NCI-H345 (cell line): ENCODE measurements at places on chromosomes 3 and 15.

DNA sequence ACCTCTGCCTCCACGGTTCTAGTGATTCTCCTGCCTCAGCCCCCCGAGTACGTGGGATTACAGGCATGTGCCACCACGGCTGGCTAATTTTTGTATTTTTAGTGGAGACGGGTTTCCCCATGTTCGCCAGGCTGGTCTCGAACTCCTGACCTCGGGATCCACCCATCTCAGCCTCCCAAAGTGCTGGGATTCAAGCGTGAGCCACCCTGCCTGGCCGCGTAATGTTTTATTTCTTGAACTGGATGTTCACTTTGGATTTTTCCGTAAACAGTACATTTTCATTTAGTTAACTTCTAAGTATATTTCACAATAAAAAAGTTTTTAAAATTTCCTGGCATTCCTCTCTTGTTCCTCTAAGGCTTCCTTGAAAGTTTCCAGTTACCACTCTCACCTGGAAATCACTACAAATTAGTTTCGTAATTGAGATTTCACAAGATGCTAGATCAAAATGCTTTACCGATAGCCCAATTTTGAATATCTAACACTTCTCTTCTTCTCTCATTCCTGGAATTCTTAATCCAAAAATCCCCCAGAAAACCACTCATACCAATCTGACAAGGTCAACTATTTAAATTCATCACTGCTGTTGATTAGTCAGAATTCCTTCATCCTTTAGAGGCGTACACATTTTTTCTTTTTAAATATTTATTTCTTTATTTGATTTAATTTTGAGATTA lies 44.7 kb upstream of the INO80 start:
- DNase-seq: no peak

GRCh38 chr3:52339612-52340011 lies 23.5 kb downstream of the DNAH1 start:
- DNase-seq: peak; percentile 58

DNA sequence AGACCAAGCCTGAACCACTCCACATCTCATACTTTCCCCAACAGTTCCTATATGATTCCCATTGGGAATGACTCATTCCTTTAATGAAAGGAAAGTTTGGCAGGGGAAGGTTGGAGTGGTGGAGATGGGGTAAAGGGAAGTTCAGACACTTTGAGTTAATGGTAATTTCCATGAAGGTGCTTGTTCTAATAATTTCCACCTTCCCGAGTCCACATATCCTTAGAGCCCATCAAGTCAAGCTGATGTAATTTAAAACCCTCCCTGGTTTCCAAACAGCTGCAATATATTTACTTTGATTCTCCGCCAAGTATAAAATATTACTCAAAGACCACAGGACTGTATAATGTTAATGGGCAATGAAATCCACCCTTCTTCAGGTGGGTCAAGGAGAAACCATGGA lies 95.0 kb upstream of the GALNT15 start:
- no peak for DNase-seq

DNA sequence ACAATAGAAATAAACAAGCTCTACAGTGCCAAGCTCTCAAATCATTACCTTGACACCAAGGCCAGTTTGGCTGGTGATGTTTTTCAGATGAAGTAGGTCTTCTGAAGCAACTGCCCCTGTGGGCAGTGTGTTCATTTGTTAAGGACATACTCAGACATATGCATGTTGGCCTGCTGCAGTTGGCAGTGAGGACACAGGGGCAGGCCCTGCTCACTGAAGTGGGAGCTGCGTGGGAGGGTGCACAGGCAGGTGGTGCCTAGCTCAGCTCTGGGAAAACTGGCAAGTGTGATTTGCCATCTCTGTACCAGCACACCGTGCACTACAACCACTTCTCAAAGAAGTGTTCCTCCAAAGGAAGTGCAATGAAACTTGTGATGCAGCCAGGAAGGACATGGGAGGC lies 28.5 kb upstream of the SNRK start:
- no peak for DNase-seq

GRCh38 chr3:139472380-139473010 lies 3.8 kb downstream of the RBP2 start:
- DNase-seq: no peak

DNA sequence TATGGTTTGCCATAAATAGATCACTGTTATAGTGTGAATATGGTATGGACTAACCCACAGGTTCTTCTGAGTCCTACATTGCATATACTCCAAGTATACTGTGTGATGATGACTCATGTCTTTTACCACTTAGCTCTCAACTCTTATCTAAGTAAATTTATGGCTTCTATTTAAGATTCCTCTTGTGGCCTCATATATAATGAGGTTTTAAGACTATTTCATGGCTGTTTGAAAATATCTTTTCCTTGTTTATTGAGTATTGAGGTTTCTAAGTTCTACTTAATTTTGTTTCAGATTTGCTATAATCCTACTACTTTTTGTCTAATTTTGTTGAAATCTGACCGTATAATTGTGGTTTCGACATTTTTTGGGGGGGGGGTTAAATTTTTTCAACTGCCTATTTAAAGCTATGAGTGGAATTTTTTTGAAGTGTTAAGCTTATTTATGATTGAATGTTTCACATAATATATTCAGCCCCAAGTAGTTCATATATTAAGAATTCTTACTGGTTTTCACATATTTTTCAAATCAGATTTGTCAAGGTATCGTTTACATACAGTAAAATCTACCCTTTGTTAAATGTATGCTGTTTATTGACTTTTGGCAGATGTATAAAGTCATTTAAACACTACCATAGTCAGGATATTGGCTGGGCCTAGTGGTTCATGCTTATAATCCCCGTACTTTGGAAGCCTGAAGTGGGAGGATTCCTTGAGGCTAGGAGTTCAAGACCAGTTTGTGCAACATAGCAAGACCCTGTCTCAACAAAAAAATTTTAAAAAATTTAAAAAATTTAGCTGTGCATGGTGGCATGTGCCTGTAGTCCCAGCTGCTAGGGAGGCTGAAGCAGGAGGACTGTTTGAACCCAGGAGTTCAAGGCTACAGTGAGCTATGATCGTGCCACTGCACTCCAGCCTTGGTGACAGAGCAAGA lies 11.7 kb downstream of the SLC25A36 start:
- DNase-seq: no peak

GRCh38 chr3:183734750-183735494 lies 37.3 kb downstream of the YEATS2 start:
- DNase-seq: no peak

GRCh38 chr3:72738752-72739530 lies 109.3 kb downstream of the SHQ1 start:
- peak; percentile 69 for DNase-seq

- no peak for DNase-seq
Observed at GRCh38 chr15:94606286-94606685, 374.9 kb downstream of the MCTP2 start.

- DNase-seq: no peak
Observed at GRCh38 chr3:161838021-161838420, 341.4 kb downstream of the OTOL1 start.

- DNase-seq: no peak
Observed at GRCh38 chr3:140007081-140007480, 72.1 kb downstream of the CLSTN2 start.

DNA sequence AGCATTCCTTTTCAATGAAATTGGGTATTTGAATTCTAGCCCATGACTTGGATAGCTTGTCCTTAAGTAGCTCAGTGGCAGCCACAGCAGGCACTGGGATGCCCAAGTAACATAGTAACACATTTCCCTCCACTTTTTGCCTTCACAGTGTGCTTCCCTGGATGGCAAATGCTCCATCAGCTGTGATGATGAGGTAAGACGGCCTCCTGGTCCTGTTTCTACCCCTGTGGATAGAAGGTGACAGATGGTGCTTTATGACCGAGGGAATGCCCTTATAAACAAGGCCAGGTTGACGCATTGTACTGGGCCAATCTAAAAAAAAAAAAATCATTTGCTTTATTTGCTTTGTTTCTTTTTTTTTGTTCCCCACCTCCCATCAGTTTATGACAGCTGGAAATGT lies 41.8 kb upstream of the LRTM1 start:
- no peak for DNase-seq

DNA sequence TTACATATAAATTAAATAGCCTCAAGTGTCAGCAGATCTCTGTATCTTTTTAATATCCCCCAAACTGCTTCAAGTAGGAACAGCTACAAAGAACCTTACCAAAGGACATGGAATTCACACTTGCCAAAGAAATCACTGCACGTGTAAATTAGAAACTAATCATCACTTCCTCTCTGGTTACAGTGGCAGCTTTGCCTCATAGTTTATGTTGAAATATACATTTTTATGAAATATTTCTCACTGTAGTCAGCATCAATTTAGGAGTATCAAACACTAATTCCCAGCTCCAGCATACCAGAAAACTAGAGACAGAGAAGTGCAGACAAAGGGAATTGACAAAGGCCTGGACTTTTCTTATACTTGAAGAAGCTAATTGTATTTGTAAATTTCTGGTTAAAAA lies 260.9 kb downstream of the TIGIT start:
- no peak for DNase-seq

DNA sequence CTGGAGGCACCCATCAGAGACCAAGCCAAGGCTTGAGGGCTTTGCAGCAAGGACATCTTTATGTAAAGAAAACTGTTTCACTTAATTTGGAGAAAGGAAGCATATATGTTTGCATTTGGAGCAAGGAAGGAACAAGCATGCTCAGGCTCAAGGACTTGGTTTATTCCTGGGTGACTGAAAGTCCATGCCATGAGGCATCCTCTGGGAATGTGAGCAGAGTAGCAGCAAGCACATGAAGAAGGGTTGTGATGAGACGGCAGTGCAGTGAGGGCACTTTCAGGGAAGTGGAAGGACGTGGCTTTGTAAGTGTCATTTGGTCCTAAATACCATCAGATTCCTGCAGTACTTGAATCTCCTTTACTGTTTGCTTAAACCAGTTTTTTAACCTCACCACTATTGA lies 26.8 kb downstream of the POLG start:
- DNase-seq: no peak

GRCh38 chr3:177424521-177424920 lies 227.2 kb upstream of the TBL1XR1 start:
- no peak for DNase-seq

- DNase-seq: no peak
Observed at GRCh38 chr3:65712140-65712539, 326.6 kb downstream of the MAGI1 start.

- DNase-seq: no peak
Observed at GRCh38 chr15:74710319-74711094, 14.7 kb upstream of the EDC3 start.

GRCh38 chr3:104885214-104885814 lies 481.4 kb upstream of the ALCAM start:
- no peak for DNase-seq

DNA sequence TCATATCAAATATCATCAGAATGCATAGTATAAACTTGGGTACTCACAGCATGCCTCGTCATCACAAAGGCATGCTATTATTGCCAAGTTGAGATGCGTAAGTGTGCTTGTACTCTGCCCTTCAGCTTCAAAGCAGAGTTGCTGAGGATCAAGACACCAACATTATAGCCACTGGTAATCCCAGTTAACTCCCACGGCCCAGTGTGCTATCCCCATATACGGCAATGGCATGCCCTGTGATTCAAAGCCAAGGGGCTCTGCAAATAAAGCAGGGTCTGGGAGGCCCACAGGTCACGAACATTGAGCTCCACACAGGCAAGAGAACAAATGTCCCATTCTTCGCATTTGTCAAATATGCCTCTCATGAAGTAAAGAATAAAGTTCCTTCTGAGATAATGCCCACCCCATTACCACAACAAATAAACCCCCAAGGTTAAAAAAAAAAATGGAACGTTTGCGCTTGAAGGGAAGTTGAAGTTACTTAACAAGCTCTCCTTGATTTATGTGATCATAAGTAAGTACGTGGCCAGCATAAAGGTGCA lies 298.1 kb upstream of the NECTIN3 start:
- DNase-seq: no peak

GRCh38 chr3:33030246-33030645 lies 66.7 kb downstream of the GLB1 start:
- DNase-seq: no peak

GRCh38 chr15:62749036-62749815 lies 293.3 kb upstream of the TPM1 start:
- no peak for DNase-seq

DNA sequence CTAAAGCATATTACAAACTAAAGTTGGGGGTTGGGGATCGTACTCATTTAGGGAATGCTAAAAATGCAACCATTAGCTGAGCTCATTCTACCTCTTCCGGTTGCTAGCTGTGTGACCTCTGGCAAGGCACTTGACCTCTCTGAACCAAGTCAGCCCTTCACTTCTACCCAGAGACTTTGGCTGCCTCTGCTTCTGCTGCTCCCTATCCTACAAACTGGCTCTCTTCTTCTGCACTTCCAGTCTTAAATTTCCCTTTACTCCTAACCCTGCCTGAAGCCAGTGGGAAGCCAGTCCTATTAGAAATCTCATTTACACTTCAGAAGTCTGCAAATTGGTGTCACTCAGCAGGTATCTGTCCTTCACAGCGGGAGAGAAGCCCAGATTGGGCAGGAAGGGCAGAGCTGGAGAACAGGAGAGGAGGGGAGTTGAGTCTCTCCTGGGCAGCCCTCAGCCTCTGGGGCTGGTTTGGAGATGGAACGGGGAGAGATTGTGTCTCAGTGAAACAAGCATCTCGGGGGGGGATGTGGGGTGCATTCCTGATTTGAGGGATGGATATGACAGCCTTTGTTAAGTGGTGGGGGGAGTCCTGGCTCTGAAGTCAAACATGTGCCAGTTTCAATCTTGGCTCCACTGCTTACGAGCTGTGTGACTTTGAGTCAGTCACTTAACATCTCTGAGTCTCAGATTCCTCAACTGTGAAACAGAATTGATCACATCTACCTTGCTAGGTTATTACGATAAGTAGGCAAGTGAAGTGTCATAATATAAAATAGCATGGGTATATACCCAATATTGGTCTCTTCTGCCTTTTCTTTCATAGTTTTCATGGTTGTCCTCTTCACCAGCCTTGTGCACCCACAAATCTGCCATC lies 7.8 kb upstream of the AEN start:
- no peak for DNase-seq

- peak; percentile 50 for DNase-seq
Observed at GRCh38 chr15:41904541-41905005, 10.7 kb upstream of the SPTBN5 start.

- peak; percentile 27 for DNase-seq
Observed at GRCh38 chr15:40054855-40055575, 16.0 kb upstream of the SRP14 start.

DNA sequence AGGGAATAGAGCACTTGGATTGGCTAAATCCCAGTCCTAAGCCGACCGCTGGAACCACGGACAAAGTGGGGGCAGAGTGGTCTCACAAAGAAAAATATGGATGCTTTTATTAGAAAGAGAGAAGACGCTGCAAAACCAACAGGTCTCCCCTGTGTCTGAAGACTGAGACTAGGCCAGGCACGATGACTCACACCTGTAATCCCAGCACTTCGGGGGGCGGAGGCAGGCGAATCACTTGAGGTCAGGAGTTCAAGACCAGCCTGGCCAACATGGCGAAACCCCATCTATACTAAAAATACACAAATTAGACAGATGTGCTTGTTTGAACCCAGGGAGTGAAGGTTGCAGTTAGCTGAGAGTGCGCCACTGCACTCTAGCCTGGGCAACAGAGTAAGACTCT lies 61.8 kb downstream of the ZDHHC19 start:
- DNase-seq: no peak
